ENCODE measurements at places on chromosomes 3 and 15.

DNA sequence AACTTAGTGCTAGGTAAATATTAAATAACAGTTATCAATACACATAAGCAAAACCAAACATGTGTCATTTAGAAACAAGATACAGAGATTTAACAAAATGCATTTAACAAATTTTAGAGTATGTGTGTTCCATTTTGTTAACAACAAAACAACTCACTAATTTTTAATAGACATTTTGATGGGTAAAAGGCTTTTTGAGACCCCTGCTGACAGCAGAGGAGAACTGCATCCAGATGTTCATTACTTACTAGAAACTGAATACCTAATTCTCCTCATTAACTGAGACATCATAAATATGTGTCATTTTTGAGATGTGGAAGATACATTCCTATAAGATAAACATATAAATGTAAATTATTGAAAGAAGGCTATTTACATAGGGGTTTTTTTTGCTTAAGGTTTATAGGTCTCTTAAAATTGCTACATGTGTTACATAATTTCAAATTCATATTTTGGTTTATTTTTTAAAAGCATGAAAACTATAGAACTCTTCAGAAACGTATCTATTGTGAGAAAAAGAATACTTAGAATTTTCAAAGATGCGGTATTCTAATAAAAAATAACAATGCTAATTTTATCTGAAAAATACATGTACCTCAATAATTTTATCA, 1009.8 kb downstream of the TUSC7 start:
- DNase-seq: no peak

GRCh38 chr3:124281453-124282316, 289.8 kb upstream of the ROPN1 start:
- DNase-seq: peak; percentile 18

GRCh38 chr15:48058371-48058770, 62.4 kb upstream of the SLC24A5 start:
- DNase-seq: no peak

DNA sequence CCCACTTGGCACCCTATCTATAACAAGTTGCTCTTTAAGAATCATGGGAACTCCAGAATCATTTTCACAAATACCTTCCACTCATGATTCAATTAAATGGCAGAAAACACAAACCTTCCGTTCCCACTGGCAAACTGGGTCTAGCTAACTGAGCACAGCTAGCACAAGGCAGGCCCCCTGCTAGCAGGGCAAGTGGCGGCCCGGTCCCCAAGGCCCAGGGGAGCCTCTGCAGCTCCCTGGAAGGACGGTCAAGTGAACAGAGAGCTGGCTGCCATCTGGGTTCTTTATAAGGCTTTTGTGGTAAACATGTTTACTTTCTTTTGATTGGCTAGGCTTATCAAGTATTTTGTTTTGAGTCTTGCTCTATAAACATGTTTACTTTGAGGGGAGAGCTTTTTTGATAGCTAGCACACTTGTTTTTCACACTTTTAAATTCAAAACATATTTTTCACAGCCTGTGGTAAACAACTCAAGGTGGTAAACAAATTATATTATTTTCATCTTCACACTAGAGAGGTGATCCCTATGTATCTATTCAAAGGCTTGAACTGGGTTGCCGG, 81.4 kb downstream of the FOXP1 start:
- DNase-seq: no peak

GRCh38 chr3:100297784-100298183, 36.8 kb upstream of the NIT2 start:
- DNase-seq: no peak

GRCh38 chr15:98428253-98428989, 219.9 kb upstream of the IGF1R start:
- DNase-seq: peak; percentile 81

DNA sequence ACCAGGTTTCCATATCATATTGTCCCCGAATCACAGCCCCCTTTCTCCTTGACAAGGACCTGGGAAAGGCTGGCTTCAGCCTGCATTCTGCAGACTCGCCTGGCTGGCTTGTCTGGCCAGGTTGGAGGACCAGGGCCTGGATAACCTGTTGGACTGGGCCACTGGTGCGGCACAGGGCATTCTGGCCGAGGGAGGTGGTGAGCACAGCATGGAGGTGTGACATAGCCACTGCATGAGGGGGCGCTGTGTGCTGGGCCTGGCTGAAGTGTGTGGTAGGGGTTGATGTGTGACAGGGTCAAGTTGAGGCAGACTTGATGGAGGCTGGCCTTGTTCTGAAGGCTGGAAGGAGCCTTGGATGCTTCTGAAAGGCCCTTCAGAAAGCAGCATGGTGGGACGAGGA, 2.9 kb downstream of the ESYT3 start:
- DNase-seq: no peak

- no peak for DNase-seq
Measured at GRCh38 chr15:67897646-67898339, 57.9 kb upstream of the RNU6-1 start.

DNA sequence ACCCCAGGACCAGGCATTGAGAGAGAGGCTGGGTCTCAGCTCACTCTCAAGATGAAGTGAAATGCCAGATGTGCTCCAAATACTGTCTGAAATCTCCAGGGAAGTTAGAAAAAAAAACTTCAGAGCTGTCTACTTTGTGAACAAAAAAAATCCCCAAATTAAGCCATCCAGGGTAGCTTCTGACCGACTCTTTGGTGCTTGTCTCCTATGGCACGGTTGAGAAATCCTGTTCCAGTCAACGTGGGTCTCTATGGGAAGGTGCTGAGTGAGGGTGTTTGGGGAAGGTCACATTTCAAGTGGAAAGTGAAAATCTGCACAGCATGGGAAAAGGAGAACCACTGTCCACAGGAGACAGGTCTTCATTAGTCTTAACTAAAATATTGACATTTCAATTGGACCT, 322.5 kb upstream of the CFAP20DC start:
- DNase-seq: no peak

DNA sequence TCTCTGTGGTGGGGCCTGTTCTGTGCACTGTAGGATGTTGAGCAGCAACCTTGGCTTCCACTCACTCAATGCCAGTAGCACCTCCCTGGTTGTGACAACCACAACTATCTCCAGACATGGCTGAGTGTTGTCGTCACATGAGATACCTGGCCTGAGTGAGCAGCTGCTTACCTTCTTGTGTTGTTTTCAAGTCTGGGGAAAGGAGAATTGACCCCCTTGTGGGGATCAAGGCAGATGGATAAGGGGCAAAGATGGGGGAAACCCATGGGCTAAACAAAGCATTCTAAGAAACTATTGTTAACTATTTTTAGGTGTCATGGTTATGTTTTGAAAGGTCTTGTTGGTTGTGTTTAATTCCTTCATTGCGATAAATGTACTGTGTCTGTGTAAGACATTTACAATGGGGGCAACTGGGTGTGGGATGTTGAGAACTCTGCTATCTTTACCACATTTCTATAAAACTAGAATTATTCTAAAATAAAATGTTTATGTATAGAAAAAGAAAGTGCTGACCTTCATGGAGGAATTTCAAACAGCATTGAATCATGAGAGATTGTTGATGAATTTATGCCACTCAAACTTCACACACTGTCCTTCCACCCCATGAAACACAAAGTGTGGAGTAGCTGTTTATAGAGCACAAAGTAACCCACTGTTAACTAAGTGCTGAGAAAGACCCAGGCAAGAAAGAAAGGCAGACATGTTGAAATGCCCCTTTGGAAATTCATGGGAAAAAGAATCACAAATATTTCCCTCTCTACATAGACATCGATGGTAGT, 48.4 kb upstream of the SPTSSB start:
- no peak for DNase-seq

- no peak for DNase-seq
Measured at GRCh38 chr3:129793319-129793718, 100.2 kb downstream of the TMCC1 start.

DNA sequence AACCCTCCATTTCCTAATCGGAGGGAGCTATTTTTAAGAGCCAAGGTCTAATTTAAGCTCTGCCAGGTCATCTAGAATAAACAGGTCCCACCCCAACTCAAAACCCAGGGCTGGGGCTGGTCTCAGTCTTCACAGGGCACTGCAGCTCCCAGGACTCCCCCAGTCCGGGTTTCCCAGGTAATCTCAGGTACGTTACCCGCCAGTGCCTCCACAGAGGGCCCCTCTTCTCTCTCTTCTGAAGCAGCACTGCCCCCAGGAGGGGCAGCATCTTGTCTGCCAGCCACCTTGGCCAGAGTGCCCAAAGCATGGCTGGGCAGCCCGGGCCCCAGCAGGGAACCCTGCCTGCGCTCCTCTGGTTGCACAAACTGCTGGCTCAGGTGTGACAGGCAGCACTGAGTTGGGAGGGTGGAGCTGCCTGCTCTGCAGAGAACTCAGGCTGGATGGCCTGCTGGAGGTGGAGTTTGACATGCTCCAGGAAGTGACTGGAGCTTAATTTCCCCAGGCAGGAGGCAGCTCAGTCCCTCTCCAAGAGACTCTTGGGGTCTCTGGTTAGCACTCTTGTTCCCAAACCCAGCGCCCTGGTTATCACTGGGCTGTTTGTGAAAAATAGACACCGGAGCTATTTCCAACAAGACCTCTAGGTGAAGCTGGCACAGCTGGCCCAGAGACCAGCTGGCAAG, at the start of gene PLA2G4F:
PLA2G4F (minus strand) TSS at position 394 of the 680 bp plus-strand sequence; CDS start at position 307, 87 bp downstream.
- DNase-seq: peak; percentile 42

DNA sequence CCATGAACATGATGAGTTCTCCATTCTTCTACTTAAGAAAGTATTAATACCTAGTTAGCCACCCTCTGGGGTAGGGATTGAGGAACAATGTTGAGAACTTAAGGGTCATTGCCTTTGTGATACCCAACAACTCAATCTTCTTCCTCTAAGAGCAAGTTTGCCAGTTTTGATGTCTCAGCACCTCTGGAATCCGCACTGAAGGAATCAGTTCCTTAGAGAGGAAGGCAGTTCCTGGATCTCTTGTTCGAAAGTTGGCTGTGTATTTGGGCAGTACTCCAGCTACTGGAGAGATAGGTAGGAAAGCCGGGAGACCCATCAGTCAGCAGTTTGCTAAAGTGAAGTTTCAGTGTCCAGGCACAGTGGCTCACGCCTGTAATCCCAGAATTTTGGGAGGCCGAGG, 35.6 kb upstream of the MTHFS start:
- no peak for DNase-seq

- DNase-seq: no peak
Measured at GRCh38 chr15:84649706-84650105, 4.4 kb downstream of the WDR73 start.

- no peak for DNase-seq
Measured at GRCh38 chr3:15982667-15983196, 185.0 kb upstream of the ANKRD28 start.

GRCh38 chr3:20511863-20512505, 326.0 kb upstream of the SGO1 start:
- peak; percentile 22 for DNase-seq

DNA sequence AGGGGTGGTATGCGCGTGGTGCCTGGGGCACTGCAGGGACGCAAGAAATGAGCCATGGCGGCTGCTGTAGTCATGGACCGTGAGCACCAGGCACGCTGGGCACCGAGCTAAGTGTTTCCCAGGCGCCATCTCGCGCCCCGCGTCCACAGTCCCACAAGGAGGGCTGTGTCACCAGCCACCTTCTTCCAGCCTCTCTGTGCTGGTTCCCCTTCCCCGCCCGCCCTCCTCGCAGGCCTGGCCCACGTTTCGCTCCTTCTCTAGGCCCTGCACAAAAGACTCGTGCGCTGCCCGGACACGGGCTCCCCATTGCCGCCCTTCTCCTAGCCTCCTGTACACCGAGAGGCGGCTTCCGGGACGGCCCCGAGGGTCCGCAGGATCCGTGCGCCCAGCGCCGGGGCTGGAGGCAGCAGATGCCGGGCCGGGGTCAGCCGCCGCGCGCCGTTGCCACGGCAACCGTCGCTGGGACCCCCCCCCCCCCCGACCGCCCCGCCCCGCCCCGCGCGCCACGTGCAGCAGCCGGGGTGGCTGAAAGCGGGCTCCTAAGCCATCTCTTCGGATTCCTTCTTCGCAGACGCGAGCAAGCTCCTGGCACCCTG, 113.4 kb downstream of the SRGAP3 start:
- no peak for DNase-seq

DNA sequence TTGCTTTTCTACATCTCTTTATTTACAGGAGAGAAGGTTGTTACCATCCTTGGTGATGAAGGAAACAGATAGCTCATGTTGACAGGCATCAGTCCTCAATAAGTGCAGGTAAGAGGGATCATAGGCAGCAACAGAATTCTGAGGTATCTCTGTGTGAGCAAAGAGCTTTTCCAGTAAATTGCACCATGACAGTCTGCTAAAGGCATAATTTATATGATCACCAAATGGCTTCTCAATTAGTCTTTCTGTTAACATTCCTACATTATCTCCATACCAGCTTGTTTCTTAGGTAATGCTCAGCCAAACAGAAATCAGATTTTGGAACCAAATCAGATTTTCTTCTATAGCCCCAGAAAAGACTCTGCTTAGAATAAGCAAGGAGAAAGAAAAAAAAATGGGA, 3.6 kb upstream of the ARHGAP31 start:
- DNase-seq: no peak

- no peak for DNase-seq
Measured at GRCh38 chr15:80931191-80931590, 58.4 kb downstream of the MESD start.

DNA sequence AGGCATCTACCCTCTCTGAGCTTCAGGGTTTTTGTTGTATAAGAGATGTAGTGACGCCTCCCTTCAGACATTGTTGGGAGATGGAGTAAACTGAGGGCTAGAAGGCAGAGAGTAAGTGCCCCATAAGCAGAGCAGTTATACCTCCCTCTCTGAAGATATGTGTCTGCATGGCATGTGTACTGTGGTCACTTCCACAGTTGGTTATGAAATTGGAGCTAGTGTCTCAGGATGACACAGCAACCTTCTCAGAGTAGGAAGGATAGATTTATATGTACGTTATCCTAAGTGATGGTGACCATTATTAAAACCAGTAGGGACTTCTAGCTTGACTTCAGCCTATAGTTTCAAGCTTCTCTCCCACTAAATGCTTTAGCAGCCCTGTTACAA, 17.9 kb downstream of the PXK start:
- no peak for DNase-seq

DNA sequence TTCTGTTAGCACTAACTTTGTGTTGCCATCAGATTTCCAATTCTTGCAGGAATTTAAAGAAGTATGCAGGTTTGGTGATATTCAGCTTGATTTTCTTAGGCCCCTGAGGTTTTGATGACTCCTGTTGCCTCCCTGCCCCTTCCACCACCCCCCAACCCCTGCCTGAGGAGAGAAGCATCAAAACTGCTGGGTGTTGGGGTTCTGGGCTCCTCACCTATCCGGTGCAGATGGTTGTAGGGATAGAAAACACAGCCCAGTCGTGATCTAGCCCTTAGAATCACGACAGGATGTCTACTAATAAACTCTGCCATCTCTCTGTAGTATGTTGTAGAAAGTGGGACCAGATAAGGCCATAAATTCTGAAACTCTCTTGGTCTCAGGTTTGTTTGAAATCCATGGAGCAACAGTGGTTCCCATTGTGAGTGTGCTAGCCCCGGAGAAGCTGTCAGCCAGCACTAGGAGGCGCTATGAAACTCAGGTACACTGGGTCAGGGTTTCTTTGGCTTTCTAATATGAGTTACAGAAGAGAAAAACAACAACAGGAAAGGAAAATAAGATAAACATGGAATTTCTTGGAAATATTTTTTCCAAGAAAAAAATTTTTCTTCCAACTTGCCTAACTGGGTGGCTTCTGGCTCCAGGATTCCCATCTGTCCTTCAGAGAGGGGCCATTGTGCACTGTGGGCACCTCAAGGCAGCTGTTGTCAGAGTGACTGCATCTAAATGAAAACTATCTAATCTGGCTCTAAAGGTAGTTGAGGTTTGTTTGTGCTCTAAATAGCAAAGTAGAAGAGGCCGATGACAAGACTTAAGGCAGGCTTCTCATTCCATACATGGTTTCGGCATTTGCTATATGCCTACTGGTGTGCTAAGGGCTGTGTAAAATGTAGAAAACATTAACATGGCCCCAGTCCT, 8.7 kb downstream of the SRP14 start:
- DNase-seq: peak; percentile 40

- no peak for DNase-seq
Measured at GRCh38 chr3:126889276-126890201, 93.4 kb upstream of the PLXNA1 start.

All from Caco-2 (cell line).